ENCODE measurements at places on chromosomes 13 and 19.
A peak's percentile ranks its signal among the peaks of the same experiment; 100 is the strongest.

GRCh38 chr13:97468331-97468730 is 34.4 kb downstream of the RAP2A start:
- DNase-seq, result no peak

DNA sequence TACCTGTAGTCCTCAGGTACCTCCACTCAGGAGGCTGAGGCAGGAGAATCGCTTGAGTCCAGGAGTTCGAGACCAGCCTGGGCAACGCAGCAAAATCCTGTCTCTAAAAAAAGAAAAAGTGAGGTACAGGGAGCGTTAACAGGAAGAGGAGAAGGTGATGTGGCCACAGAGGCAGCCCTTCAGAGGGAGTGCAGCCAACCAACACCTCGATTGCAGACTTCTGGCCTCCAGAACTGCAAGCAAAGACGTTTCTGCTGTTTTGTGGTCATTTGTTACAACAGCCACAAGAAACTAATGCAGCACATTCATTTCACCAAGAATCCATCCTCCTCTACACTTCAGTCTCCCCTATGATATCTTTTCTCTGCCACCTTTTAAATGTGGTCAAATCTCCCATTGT is 145.2 kb downstream of the USP12 start:
- DNase-seq, result no peak

DNA sequence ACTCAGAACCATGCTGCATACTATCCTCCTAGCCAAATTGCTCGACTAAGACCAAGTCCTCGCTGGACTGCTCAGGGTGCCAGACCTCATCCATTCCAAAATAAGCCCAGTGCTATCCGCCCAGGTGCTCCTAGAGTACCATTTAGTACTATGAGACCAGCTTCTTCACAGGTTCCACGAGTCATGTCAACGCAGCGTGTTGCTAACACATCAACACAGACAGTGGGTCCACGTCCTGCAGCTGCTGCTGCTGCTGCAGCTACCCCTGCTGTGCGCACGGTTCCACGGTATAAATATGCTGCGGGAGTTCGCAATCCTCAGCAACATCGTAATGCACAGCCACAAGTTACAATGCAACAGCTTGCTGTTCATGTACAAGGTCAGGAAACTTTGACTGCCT is 1.5 kb downstream of the PABPC3 start:
- no peak for DNase-seq

- DNase-seq, result no peak
These were observed 7.2 kb downstream of the LGALS7B start for GRCh38 chr19:38796154-38796553.

DNA sequence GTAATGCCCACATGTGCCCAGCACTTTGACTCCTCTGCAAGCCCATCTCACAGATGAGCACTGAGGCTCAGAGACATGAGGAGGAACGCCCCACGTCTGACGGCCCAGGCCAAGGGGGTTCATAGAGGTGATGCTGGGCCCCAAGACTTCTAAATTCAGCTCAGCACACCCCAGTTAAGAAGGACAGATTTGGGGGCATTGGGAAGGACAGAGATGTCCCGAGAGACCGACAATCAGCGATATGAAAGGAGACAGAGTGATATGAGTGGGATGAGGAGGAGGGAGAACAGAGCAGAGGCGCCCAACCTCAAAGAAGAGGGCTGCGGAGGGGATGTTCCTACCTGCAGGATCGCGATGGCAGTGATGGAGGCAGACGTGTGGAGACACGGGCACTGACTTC is at the start of gene CNFN:
TSS of gene CNFN (minus strand) at position 399 of the 400 bp plus-strand sequence. CDS start 1,260 bp downstream, outside the sequence.
- DNase-seq, result no peak

GRCh38 chr13:51684076-51684475 is 99.8 kb downstream of the WDFY2 start:
- DNase-seq, result no peak

- no peak for DNase-seq
These were observed 2.0 kb downstream of the ZSCAN1 start for GRCh38 chr19:58035863-58036262.

DNA sequence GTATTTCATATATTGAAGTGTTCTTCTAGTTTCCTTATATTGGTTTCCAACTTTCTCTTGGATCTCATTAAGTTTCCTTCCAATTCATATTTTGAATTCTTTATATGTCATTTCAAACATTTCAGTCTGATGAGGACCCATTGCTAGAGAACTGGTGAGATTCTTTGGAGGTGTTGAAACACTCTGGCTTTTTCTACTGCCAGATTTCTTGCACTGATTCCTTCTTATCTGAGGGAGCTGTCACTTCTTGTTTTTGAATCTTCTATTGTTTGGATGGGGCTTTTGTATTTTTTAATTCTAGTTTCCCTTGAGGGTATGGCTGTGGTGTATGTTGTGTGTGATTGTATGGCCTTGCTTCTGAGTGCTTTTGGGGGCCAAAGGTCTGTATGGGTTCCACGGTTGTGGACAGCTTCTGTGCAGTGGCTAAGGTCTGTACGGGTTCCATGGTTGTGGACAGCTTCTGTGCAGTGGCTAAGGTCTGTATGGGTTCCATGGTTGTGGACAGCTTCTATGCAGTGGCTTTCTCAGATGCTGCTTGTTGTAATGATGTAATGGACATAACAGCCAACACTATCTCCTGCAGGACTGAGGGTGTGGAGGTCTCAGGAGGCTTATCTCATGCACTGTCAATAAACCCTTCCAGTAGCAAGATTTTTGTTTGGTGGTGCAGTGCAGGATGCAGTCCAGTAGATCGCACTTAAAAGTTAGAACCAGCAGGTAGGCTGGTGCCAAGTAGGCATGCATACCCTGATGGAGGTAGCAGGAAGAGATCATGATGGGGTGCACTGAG is 36.8 kb downstream of the ACSBG2 start:
- no peak for DNase-seq

DNA sequence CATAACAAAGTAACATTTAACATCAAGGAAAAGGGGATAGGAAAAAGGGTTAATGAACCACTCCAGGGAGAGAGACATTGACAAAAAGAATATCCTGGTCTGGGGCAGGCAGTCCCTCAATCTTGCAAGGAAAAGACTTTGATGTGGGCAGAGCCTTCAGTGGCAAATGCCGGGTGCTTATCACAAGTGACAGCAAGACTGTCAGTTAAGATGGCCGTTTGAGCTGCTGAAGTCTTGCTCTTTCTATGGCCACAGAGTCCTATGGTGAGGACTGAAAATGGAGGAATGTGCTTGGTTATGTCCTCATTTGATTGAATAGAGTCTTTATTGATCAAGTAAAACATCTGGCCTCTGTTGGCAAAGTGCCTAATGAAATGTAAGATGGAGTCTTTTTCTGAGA is 112.1 kb downstream of the B3GLCT start:
- DNase-seq, result no peak

- DNase-seq, result peak; percentile 85
These were observed 24.2 kb downstream of the PPP1R37 start for GRCh38 chr19:45117167-45117594.

DNA sequence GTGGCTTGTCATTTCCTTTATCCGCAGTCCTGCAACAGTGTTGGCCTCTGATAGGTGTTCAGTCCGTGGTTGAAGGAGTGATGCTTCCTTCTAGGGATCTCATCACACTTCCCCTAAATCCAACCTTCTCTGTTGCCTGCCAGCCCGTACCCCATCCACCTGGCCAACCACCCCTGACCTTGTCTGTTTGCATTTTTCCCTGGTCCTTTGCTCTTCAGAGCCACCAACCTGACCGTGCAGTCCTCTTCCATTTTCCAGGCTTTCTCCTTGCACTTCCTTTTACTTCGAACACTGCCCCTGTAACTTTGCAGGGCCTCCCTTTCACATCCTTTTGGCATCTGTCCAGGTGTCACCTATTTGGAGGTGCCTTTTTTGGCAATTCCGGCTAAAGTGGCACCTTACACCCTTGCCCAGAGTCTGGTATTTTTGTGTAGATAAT is 696 bp downstream of the ZNF460 start:
- peak; percentile 29 for DNase-seq

DNA sequence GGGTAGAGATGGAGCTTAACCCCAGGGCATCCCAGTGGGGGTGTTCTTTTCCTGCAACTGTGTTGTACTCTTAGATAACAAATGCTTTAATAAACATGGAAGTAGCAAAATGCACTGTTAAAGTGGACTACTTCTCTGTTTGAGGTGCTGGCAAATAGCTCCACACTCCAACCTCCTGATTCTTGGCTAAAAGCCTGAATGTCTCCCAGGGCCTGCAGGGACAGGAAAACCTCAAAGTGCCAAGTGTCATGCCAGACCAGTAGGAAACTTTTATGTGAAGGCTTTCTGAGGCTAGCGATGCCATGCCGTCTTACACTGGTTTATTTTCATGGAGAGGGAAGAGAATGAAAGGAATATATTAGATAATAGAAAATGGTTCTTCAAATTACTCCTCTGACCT is 6.8 kb downstream of the FREM2 start:
- DNase-seq, result no peak

DNA sequence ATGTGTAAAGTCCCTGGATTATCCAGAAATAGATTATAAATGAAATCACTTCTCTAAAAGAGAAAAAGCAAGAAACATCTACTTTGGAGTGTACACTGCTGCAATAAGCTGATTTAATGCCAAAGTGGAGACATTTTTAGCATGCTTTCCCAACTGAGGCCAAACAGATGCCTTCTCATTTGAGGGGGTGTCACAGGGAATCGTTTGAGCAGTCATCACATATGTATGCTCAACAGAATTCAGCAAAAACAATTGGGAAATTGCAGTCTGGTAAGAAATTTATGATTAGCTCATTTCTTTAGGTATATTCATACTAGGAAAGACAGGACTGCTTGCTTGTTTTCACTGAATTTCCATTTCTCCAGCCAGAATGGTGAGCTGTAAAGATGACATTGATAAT is 27.3 kb upstream of the TPP2 start:
- DNase-seq, result no peak

- DNase-seq, result no peak
These were observed 74.9 kb upstream of the KL start for GRCh38 chr13:32941368-32941767.

GRCh38 chr19:7505682-7506384 is 10.1 kb upstream of the ZNF358 start:
- DNase-seq, result peak; percentile 51

DNA sequence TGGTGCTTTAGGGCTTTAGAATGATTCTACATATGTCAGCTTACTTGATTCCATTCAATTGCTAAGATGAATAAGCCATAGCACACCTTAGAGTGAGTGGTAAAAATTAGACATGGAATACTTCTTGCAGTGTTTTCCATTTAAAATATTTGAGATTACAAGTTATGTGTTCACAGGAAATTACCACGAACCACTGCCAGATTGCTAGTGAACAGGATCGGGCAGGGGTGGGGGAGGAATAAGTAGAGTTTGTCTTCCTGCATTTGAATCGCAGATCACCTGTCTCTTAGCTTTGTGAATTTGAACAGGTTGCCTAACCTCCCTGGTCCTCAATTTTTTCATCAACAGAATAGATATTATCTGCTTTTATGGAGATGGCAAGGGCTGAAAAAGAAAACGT is 124.6 kb downstream of the GGACT start:
- no peak for DNase-seq

DNA sequence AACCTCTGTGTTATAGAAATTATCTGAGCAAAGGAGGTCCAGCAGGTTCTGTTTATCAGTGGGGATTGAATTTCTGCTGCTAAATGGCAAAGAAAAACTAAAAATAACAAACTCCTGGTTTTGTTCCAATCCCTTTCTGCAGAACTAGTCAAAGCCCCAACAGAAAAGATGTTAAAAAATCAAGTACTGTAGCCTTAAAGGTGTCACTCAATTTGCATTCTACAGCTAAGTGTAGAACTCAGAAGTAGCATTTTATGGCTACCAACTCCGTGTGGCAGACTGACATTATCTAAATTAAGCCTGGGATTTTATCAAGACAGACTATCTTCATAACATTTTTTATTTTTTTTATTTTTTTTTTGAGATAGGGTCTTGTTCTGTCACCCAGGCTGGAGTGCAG is 91.5 kb upstream of the SLC15A1 start:
- DNase-seq, result no peak

GRCh38 chr13:35792911-35793310 is 316.4 kb upstream of the MAB21L1 start:
- no peak for DNase-seq

- no peak for DNase-seq
These were observed 43.7 kb downstream of the TMEM255B start for GRCh38 chr13:113802761-113803160.

DNA sequence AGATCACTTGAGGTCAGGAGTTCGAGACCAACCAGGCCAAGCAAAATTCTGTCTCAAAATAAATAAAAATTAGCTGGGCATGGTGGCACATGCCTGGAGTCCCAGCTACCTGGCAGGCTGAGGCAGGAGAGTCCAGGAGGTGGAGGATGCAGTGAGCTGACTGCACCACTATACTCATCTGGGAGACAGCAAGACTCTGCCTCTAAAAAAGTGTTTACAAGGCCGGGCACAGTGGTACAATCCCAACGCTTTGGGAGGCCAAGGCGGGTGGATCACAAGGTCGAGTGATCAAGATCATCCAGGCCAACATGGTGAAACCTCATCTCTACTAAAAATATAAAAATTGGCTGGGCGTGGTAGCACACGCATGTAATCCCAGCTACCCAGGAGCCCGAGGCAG is 4.2 kb upstream of the DAPK3 start:
- no peak for DNase-seq

GRCh38 chr13:110506859-110507566 is 54.5 kb downstream of the RAB20 start:
- DNase-seq, result no peak

DNA sequence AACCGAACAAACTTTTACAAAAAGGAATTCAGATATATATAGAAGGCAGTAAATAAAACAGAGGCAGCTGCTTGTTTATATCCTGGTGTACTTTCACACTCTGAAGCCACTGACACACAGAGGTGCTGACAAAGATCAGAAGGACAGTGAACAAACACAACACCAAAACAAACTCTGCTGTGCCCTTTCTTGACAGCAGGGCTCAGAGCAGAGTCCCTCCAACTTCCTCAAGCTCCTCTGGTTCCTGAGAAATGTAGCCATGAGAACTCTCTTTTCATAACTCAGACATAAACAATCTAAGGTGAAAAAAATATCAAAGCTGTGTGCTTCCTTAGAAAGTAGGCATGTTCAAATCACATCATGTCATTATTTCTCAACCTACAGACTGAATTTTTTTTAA is 1052.8 kb upstream of the SPRY2 start:
- DNase-seq, result no peak

GRCh38 chr13:97434397-97435201 is 630 bp downstream of the RAP2A start:
- DNase-seq, result peak; percentile 54

GRCh38 chr13:52944697-52945096 is 83.9 kb upstream of the OLFM4 start:
- no peak for DNase-seq

DNA sequence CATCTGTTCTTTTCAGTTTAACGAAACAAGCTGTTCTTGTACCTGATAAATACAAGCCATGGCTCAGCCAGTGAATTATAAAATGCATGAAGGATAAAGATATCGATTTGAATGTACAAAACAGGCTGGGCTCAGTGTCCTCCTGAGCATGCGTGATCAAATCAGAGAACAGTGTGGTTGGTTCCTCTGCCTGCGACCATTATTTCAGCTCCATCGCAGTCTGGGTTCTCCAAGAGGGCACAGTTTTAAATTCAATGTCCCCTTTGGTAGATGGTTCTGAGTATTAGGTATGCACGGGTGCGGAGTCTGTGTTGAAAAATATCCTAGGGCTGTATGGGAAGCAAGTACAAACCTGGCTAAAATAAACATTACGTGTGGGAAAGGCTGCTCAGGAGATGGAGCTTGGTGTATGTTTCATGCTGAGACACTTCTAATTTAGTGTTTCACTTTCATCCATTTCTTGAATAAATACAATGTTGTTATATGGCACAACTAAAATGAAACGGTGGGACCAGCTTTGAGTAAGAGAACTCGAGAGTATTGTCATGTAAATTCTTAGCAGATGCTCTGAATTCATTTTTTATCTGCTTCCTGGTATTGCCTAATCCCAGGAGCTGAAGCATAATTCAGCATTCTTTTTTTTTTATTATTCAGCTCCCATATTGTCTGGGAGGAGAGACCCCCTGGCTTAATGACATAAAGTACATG is 458.7 kb downstream of the MYO16 start:
- DNase-seq, result no peak

Data from activated CD4-positive, alpha-beta memory T cell treated with anti-CD3 and anti-CD28 coated beads for 36 hours (primary cell).